ENCODE measurements at places on chromosomes 5 and 9.
A peak's percentile ranks its signal among the peaks of the same experiment; 100 is the strongest.

- peak; percentile 72 for DNase-seq
These were observed 83.9 kb downstream of the SLC1A3 start for GRCh38 chr5:36690041-36690961.

DNA sequence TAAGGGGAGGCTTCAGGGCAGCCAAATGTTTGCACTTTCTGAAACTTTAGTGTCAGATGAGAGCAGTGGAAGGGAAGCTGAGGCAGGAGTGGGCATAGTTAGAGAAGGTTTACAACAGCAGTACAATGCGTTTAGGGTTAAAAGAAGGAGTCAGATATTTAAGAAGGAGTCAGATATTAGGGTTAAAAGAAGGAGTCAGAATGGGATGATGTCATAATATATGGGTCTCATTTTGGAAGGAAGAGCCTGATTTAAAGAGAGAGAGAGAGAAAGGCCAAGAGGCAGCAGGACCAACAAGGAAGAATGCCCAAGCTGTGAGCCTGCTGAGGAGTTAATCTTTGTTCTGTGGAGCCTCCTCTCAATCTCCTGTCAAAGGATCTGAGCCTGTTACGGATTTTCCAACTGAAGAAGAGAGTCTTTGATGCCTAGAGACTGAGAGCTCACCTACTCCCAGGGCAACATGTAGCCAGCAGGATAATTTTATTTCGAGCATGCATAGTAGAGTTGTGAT lies 9.5 kb downstream of the ISL1 start:
- DNase-seq, result no peak

- DNase-seq, result no peak
These were observed 357 bp downstream of the PTGDS start for GRCh38 chr9:136977649-136978072.

DNA sequence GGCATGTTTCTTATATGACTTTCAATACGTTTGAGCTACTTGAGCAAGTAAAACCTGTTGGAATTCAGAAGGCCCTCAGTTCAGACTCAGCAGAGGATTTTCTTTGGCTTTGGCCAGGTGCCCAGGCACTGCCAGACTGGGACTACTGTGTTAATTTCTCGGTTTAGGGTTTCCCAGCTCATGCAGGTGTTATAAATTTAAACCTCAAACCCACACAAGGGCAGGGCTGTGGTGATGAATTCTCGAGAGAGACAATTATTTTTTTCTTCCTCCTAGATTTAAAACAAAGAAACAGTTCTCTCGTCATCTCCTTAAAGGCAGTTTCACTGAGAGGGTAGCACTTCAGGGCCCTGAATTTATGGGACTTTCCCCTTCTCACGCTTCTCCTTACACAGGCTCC lies 406.0 kb upstream of the PIK3R1 start:
- DNase-seq, result no peak

GRCh38 chr9:107739601-107740082 lies 250.1 kb upstream of the KLF4 start:
- DNase-seq, result no peak

- no peak for DNase-seq
These were observed 82.2 kb upstream of the ICE1 start for GRCh38 chr5:5340206-5340729.

DNA sequence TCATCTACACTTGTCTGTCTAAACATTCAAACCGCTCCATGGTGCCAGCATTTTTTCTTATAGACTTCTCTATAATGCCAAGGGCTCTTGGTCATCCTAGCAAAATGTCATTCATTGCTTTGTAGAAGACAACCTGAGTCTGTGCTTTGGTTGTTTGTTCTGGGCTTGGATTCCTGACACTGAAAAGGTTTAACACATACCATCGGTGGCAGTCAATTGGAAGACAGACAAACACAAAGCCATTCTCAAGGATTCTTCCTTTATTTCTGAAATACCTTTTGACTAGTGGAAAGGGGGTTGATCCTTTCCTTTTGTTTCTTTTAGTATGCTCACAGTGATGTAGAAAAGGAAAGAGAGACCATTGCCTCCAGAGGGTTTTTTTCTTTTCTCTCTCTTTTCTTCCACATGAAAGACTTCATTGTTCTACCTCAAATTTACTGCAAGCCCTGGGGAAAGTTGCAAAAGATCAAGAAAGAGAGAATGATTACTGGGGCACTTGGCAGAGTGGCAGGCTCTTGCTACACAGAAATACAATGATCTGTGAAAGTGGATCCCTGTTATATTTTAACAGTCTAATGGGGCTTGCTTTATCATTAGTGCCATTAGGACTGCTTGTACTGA lies 66.4 kb upstream of the TMC1 start:
- DNase-seq, result no peak

GRCh38 chr5:94028001-94028400 lies 286.6 kb upstream of the POU5F2 start:
- DNase-seq, result no peak

DNA sequence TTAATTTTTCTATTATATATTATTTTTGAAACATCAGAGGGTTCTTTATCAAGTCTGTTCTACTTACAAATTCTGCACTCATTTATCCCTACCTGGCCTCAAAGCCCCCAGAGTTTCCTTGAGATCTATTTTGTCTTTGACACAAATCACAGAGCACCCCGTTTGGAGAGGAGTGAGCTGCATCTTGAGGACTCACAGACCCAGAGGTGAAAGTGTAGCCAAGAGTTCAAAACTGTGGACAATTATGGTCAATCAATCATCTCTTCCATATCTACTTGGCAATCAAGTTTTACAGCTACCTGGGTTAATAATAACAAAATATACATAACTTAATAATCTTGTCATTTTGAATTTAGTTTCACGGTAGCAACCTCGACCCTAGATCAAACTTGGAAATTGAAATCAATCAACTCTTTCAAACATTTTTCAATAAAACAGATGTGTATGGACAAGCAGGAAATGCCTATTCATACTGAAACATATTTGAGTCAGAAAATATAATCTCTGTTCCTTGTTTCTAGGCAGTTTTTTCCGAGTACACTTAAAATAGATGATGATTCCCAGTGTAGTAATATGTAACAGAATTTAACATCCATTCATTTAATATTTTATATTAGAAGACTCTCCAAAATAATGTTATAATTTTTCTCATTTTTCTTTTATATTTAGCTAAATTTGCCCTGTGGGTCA lies 13.7 kb upstream of the SYK start:
- DNase-seq, result no peak

GRCh38 chr5:134113363-134113889 lies 1.1 kb upstream of the TCF7 start:
- no peak for DNase-seq

DNA sequence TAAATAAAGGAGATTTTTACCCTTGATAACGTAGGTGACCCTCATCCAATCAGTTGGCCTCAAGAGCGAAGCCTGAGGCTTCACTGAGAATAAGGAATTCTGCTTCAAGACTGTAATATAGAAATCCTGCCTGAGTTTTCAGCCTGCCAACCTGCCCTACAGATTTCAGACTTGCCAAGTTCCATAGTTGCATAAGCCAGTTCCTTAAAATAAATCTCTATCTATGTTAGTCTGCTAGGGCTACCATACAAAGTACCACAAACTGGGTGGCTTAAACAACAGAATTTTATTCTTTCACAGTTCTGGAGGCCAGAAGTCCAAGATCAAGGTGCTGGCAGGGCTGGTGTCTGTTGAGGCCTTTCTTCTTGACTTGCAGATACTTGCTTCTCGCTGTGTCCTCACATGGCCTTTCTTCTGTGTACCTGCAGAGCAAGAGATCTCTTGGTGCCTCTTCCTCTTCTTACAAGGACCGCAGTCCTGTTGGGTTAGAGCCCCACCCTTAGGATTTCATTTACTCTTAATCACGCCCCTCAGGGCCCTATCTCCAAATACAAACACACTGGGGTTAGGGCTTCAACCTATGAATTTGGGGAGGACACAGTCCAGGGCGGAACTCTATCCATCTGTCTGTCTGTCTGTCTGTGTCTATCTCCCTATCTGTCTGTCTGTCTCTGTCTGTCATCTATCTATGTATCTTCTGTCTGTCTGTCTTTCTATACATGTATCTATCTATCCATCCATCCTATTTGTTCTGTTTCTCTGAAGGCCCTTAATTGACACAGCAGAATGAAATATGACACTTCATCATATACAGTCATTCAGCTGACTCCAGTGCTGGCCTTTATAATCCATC lies 17.0 kb upstream of the CMBL start:
- DNase-seq, result no peak

DNA sequence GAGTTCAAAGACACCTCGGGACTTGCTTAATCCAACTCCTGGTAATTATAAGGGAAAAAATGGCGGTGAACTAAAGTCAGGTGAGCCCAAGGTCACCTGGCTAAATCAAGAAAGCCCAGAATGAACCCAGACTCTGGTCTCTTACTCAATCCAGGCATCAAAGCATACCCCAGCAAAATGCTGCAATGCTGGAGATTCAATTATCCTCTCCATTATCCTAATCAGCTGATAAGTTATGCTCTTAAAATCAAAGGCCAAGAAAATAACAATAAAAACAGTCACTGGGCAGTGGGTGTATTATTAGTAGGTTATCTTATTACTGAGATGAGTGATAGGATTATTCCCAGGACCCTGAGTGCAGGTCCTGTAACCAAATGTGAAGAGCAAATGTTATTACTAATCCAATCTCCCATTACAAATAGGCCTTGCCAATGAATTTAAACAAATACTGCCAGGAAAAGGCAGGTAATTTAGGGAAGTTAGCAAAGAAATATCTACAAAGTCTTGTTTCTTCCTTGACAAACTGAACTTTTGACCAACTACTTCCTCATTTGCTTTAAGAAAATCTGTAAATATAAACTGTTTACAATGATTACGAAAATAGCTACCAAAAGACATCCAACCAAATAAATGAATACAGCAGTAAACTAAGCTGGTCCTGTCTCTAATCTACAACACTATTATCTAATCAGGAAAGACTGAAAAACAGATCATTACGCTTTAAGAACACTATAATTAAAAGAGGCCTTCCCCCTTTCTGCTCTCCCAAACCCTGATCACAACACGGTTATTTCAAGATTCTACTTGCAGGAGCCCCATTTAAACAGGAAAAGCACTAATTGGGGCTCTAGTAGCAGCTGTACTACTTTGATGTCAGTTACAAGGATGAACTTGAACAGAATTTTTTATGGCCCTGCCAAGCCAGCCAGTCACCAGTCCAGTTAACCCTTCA lies 103.2 kb downstream of the MED27 start:
- no peak for DNase-seq

DNA sequence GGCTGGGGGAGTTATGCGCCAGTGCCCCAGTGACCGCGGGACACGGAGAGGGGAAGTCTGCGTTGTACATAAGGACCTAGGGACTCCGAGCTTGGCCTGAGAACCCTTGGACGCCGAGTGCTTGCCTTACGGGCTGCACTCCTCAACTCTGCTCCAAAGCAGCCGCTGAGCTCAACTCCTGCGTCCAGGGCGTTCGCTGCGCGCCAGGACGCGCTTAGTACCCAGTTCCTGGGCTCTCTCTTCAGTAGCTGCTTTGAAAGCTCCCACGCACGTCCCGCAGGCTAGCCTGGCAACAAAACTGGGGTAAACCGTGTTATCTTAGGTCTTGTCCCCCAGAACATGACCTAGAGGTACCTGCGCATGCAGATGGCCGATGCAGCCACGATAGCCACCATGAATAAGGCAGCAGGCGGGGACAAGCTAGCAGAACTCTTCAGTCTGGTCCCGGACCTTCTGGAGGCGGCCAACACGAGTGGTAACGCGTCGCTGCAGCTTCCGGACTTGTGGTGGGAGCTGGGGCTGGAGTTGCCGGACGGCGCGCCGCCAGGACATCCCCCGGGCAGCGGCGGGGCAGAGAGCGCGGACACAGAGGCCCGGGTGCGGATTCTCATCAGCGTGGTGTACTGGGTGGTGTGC lies at the start of gene RXFP3:
RXFP3 (plus strand) TSS at position 6 of the 636 bp plus-strand sequence; CDS start at position 361, 355 bp downstream.
- DNase-seq, result no peak

GRCh38 chr5:88661806-88662207 lies 221.2 kb downstream of the MEF2C start:
- DNase-seq, result no peak

DNA sequence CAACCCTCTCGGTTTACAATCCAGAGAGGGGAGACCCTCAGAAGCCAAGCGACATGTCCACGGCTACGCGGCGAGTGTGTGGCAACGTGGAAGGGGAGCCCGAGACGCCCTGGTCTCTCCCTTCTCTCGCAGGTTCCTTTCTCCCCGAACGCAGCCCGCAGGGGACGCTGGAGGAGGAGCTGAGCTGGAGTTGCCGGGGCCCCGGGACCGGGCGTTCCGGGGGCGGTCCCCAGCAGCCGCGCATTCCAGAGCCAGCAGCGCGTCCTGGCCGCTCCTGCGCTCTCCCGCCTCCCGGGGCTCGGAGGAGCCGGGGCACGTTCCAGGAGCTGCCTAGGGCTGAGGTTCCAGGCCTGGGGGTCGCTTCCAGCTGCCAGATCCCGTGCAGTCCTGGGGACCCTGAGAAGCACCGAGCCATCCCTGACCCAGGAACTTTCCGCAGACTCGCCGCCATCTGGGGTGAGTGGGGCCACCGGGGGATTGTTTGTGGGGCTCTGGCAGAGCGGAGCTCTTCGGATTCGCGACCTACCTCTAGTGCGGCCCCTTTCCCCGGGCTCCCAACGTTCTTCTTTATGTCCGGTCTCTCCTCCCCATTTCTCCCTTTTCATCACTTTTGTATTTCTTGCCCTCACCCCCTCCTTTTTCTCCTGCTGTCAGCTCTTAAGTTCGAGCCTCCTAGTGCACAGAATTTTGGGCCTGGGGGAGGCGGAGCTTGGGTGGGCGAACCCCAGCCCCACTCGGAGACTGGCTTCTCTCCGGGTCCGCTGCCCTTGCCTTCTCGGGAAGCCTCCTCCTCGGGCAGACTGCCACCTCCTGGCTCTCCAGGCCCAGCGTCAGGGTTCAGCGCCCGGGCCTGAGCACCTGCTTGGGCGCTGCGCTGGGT lies at the start of gene SMIM3:
SMIM3 (plus strand) TSS at position 241 of the 880 bp plus-strand sequence. CDS start 16,684 bp downstream, outside the sequence.
- peak; percentile 73 for DNase-seq

DNA sequence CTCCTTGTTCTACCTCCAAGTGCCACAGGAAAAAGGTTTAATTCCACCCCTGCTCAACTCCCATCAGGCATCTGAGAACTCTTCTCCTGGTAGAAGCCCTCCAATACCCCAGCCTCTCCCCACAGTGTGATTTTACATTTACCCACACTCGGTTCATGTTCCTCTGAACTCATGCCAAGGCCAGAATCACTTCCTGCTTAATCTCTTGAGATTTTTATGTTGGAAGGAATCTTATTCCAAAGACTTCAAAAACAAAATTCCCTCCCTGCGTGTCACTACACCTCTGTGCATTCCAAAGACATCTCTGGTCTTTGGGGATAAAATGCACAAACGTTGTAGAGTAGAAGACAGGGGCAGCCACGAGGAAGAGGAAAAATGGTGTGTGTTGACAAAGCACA lies 186.8 kb downstream of the ACTL7B start:
- DNase-seq, result no peak

DNA sequence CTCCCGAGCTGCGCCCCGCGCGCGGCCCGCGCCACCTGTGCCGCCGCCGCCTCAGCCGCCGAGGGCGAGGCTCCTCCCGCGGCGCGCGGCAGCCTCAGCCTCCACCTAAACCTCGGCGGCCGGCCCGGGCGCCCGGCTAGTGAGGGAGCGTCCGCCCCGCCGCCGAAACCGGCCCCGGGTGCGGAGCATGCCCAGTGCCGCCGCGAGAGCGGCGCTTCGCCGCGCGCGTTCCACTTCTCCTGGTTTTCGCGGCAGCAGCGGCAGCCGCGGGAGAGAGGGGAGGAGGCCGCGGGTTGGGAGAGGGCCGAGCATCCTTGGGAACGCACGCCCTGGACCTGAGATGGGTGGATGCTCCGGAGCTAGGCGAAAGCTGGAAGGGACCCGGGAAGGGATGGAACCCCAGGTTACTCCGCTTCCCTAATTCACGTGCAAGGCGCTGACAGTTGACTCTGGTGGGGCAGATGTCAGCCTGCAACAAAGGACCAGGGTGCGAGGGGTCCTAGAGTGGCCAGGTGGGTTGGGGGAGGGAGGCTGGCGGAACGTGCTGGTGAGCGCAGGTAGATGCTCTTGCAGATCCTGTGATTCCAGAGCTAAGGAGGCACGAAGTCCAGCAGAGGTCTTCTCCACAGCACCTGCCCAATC lies at the start of gene CTNND2:
CTNND2 (minus strand) TSS at position 182 of the 642 bp plus-strand sequence. CDS start 593 bp downstream, outside the sequence.
- DNase-seq, result no peak

Measured in stimulated activated CD4-positive, alpha-beta T cell treated with anti-CD3 and anti-CD28 coated beads, Interleukin-4, amount 100 ng/mL, for 1 hour (primary cell).